ENCODE measurements at places on chromosomes 3 and 15.

DNA sequence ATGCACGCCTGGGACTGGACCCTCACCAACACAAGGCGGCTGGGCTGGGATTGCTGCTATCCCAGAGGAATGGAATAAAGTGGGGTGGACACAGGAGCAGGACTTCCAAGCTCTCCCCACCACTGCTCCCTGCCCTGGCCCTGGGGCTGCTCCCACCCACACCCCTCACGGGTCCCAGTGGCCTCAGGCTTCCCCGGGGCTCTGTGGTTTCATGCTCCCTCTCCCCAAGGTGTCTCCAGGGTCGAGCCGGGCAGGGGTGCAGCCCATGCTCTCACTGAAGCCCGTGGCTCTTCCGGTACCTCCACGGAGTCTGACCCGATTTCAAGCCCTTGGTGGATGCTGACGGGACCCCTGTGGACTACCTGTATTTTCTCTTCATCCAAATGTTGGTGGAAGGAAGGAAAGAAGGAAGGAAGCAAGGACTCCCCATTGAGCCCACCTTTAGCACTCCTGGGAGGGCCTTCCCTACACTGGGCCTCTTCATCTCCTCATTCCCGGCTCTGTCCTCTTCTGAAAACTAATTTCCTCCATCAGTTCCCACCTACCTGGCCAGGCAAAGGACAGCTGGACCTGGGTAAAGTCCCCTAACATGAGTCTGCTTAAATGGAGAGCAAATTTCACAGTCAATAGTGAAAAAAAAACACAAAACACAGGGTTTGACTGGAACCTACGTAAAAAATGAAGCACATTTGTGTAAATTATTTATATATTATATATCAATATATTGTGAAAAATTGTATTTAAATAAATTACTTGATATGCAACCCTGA lies 44.0 kb upstream of the PCSK6 start:
- DNase-seq: no peak

DNA sequence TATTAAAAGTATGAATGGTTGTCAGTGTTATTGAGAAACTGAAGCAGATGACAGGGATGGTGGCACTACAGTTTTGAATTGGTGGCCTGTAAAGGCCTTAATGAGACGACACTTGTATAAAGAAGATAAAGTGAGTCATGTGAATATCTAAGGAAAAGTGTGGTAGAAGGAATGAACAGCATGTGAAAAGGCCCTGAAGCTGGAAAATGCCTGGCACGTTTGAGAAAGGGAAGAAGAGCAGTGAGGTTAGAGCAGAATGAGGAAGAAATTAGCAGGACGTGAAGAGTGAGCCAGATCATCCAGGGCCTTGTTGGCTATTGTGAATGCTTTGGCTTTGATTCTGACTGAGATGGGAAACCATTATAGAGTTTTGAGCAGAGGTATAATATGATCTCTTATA lies 387.6 kb upstream of the DPH6 start:
- DNase-seq: no peak

GRCh38 chr15:57133127-57133968 lies 214.9 kb downstream of the TCF12 start:
- DNase-seq: no peak

DNA sequence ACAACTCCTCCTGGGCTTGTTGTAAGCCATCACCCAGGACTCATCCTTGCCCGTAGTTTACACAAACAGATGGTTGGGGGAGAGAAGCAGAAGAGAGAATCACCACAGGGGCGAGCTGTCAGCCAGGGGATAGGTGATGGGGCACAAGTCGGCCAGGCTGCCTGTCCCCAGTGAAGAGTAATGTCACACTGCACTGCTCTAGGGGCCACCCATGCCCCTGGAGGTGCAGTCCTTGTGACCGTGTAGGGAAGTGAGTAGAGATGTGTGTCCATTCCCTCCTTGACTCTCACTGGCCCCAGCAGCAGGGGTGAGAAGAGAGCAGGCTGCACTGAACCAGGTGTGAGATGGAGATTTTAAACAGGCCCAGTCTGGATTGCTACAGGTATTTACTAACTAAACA lies 17.1 kb upstream of the PRSS50 start:
- no peak for DNase-seq

GRCh38 chr3:171320750-171321558 lies 139.3 kb downstream of the TNIK start:
- DNase-seq: no peak

DNA sequence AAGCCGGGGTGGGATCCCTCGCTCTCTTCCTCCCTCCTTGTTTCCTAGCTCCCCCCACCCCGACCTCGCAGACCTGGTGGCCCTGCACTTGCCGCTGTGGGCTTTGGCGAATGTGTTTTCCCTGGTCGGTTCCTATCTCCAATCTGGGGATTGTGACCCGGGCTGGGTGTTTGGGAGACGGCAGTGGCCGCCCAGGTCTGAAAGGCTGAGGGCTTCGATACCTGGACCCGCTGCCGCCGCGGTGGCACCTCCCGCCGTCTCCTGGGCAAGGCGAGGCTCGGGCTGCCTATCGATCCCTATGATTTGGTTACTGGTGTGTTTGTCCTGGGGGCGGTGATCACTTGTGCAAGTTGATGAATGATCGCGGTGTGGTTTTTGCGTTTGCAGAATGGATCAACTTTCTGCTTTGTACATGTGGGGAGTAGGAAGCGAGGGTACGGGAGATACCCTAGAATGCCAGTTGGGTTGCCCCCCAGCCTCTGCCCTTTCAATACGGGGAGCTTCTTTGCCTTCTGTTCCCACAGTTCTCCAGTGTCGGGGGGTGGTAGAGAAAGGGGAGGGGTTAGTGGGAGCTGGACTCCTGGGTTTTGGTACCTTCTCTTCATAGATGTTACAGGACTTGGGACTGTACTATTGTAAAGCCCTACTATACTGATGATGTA lies 3.0 kb downstream of the BBX start:
- DNase-seq: peak; percentile 3

DNA sequence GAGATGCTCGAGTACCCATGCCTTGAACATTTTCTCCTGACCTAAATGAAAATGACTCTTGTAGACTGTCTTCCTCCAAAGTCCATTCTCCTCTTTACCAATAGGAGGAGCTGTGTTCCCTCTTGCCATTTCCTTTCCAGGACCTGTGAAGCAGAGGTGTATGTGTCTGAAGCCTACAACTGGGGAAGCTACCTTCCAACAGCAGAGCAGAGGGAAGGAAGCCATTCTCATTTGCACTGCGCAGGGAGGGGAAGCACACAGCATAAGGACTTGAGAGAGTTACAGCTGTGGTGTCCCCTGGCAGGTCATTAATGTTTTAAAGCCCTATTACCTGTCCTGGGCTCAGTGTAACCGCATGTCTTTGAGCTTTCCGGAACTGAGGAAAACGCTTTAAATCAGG lies 38.7 kb downstream of the HSPBAP1 start:
- DNase-seq: peak; percentile 17

DNA sequence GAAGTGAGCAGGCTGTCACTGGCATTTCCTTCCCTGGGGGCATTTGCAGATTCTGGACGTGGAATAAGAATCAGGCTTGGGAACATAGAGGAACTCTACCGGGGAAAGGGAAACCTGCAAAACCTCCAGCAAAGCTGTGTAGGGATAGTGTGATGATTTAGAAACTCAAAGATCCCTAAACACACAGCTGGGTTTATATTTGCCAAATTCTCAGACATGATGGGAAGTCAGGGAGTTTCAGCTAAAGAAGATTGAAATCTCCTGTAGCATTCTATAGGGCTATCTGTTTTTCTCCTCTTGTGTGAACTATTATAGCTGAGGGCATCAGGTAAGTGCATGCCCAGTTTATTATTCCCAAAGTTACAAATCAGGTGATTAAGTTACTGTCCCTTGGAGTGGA lies 9.2 kb upstream of the CLEC3B start:
- no peak for DNase-seq

DNA sequence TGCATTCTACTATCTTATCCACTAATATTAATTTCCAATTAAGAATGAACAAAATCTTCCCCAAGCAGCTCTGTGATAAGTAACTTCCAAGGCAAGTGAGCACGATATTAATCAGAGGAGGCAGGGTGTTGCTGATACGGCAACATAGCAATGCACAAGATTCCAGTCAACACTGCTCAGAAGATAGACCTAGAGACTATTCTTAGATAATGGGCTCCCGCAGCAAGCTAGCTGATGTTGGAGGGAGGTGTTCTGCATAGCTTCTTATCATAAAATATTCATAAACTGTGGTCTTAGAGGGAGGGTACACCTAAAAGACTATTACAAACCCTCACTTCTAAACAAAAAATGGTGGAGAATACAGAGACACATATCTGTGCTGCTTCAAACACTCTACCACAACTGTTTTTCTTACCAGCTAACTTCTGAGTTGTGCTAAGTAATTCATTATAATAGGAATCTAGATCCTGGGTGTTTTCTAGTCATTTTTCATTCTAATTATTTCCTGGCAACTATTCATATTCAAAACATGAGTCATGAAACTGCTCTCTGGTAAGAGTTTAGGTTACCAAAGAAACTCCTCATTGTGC lies 382.0 kb upstream of the SOX14 start:
- no peak for DNase-seq

DNA sequence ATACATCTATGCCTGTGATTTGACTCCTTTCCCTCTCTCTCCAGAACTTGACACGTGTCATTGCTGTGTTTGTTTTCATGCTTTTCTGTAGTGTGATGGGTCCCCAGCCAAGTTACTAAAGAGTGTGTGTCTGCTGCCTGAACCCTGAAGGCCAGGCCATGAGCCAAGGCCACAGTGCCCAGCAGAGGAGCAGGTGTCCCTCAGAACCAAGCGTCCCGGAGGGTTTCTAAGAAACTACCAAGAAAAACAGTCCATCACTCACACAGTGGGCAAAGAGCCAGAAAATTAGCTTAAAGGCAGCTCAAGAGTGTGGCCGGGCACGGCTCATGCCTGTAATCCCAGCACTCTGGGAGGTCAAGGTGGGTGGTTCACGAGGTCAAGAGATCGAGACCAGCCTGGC lies 35.2 kb downstream of the FBXO45 start:
- DNase-seq: no peak
